HAP-1 (cell line): ENCODE measurements at places on chromosomes 12 and 14.

- no peak for DNase-seq
Observed at GRCh38 chr14:54681811-54682261, 114.9 kb downstream of the SAMD4A start.

GRCh38 chr12:10701843-10702242, 21.3 kb downstream of the YBX3 start:
- DNase-seq: no peak

GRCh38 chr12:111010061-111010460, 89.7 kb upstream of the MYL2 start:
- no peak for DNase-seq

- no peak for DNase-seq
Observed at GRCh38 chr14:92649934-92650545, 98.4 kb downstream of the LGMN start.

DNA sequence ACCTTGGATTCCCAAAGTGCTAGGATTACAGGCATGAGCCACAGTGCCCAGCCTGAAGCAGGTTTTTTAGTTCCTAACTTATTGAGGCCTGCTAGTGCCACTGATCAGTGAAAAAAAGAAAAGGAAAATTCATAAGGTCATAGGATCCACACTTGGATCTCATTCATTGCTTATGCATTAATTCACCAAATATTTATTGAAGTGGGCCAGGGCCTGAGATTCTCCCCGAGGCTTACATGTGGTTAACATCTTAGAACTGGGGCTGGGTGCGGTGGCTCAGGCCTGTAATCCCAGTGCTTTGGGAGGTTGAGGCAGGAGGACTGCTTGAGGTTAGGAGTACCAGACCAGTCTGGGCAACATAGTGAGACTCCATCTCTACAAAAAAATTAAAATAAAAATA, 29.5 kb upstream of the MAP1LC3B2 start:
- no peak for DNase-seq

DNA sequence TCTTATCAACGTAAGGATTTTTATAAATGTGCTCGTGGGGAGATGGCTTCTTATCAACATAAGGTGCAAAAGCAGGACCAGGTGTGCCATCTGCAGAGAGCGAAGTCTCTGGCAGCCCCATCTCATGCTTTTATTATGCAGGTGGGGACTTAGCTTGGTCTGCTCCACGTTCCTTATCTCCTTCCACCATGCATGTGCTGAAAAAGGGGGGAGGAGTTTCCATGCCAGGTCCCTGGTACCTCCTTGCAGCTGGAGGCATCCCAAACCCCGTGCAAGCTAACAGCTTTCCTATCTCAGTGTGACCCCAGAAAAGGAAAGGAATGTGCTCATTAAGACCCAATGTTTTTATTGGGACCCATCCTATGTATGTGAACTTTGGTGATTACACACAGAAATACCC, 608.5 kb downstream of the TMEM121 start:
- DNase-seq: no peak

DNA sequence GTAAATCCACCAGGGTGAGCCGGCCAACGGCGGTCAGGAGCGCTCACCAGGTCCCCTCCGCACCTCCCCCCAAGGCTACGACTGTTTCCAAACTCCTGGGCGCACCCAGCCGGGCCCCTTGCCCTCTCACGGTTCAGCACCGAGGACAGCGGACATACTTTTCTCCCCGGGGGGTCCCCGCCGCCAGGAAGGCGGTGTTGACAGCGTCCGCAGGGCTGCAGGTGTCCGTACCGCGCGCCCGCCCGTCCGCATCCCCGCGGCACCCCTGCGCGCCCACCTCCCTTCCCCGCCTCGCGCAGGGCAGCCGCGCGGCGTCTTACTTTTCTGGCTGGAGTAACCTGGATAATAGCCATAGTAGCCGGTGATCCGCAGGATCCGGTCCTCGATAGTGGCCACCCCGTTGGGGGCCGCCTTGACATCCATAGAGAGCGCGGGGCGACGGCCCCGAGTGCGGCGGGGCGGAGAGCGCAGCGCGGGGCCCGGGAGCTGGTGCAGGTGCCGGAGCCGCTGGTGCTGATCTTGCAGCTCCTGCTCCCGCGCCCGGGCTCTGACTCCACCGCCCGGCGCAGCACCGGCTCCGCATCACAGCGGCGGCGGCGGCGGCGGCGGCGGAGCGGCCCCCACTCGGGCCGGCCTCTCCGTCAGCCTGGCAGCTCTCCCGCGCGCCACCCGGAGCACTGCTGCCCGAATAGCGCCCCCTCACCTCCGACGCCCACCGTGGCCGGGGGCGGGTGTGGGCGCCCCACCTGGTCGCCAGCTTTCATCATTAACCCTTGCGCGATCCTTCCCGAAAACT, at the start of gene SLC35F4:
Gene SLC35F4, minus strand, starts transcription at position 690 of the 796 bp plus-strand sequence.
- peak; percentile 65 for DNase-seq

DNA sequence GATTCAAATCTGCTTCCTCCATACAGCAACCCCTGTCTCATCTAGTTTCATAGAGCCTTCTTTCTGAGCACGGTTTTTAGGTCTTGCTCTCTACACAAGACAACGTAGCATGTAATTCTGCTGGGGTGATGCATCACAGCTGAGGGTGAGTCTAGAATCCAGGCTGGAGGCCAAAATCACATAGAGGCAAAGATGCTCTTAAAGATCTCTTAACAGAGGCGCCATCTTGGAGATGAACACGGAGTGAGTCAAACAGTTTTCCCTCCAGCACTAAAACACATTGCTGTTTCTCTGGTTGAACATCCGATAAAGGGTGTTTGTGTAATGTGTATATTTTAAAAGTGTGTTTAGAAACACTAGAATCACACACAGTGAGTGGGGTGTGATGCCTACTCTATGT, 78.9 kb downstream of the NOS1 start:
- no peak for DNase-seq

DNA sequence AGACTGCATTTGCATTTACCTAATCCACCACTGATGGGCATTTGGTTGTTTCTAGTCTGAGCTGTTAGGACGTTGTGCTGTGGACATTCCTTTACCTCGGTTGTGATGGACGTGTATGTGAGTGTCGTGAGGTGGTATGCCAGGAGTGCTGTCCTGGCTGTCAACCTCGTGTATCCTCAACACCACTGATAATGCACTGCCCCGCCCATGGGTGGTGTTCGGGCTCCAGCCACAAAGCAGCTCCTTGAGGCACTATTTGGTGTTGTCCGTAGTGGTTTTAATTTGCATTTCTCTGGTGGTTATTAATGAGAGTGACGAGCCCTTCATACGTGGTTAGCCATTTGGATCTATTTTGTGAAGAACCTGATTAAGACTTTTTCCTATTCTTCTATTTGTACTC, 87.6 kb downstream of the PPP2R5C start:
- peak; percentile 36 for DNase-seq

DNA sequence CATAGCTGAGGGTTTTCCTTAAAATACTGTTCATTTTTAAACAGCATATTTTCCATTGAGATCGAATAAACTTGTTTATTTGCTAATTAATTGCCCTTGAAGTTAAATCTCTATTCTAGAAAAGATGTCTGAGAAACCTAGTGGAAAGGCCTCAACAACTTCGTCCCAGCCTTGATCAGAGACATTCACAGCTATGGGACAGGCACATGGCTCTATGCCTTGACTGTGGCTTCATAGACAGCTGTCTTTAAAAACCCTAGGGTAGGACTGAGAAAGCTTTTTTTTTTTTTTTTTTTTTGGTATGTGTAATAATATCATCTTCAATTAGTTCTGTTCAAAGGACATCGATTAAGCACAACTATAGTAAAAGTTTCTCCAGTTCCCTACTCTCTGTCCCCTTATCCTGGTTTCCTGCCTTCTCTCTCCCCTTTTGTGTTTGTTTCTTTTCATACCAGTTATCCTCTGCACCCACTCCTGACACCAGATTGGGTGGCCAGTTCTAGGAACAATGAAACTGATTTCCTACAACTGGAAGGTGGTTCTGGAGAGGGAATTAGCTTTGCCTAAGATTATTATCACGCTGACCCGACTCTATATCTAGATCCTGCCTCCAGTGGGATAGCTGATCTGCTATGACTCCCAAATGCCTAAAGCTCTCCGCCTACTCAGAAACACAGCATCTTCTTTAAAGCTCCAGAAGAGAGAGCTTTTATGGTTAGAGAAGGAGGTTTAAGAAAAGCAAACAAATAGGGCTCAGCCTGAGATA, 20.3 kb downstream of the SOCS2 start:
- DNase-seq: no peak

DNA sequence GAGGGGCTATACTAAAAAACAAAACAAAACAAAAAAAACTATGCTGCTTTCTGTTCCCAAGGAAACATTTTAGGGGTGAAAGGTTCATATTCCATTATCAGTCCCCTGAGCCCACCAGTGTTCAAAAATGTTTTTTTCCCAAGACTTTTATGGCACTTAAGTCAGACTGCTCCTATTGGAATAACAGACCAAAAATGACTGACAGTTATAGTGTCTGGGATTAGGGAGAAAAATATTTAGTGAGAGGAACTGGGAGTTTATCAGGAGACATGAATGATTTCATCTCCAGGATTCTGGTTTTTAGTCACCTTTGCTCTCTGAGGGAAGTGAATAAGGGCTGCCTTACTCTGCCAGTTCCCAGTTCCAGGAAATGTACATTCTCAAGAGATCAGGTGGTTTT, 68.0 kb downstream of the PDE3A start:
- DNase-seq: no peak

DNA sequence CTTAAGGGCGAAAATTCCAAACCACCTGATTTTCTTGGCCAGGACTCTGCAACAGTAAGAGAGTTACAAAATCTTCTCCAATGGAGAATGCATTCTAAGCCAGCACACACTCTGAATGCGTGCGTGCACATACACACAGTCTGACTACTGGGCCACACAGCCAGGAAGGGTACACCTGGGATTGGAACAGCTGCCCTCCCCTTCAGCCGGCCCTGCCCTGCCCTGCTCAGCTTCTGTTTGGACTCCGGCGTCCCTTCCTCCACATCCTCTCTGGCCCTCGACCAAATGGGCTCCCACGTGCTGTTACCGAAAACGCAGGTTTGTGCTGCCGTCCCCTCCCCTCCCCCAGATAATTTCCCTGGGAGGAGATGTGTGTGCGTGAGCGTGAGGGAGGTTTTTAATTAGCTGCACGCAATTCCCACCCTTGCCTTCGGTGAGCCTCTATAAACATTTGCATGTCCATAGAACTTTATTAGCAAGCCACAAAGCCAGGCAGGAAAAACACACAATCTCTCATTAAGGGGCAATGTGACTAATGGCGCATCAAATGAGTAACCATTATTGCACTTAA, 43.0 kb downstream of the CCNK start:
- peak; percentile 74 for DNase-seq

DNA sequence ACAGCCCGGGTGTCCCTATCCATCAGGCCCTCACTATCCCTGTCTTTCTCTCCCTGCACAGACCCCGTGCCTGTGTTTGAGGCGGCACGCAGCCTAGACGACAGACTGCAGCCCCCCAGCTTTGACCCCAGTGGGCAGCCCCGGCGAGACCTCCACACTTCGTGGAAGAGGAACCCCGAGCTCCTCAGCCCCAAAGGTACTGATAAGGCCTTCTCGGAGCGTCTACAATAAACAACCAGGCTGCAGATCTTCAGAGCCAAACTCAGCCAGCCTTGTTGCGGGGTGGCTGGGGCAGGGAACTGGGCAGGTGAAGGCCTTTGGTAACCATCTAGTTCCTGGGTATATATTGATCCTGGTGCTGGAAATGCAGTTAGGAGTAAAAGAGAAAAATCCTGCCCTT, 77.5 kb downstream of the PHETA1 start:
- no peak for DNase-seq

- DNase-seq: no peak
Observed at GRCh38 chr12:88035907-88036289, 6.7 kb upstream of the C12orf50 start.

- no peak for DNase-seq
Observed at GRCh38 chr14:49092345-49092744, 493.8 kb downstream of the RPS29 start.

DNA sequence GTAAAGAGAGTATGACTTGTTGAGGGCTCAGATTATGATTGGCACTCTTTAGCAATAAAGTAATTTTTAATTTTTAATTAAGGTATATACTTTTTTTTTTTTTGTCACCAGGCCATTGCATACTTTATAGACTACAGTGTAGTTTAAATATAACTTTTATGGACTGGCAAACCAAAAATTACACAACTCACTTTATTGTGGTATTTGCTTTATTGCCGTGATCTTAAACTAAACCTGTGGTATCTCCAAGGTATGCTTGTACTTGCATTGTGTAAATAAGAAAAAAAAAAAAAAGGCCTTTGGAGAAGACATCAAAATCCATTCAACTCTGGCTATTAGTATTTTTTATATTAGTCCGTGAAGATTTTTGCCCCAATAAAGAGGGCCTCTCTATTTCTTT, 646.7 kb upstream of the FOXG1 start:
- no peak for DNase-seq

DNA sequence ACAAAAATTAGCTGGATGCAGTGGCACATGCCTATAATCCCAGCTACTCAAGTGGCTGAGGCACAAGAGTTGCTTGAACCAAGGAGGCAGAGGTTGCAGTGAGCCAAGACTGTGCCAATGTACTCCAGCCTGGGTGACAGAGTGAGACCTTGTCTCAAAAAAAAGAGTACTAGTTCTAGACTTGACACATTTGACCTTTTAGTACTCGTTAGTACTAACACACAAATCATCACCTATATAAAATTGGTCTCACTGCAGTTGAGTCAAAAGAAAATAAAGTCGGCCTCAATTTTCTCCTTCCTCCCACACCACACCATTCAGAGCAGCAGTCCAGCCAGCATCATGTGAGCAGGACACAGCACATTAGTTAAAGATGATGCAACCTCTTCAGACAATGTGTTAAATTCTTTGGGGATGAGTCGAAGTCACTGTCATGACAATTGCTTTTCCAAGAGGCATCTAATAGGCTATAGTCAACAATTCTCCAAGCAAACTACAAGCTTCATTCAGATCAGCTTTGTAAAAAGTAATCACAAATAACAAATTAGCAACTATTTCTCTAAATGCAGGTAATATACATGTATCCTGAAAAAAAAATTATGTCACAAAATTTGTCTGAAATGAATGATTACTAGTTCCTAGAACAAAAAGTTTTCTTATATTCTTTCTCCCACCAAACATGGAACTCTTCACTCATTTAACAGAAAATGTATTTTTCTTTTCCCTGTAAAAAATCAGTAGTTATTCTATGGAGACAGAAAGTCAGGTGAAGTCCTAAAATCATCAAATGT, 55.6 kb downstream of the CLIP1 start:
- no peak for DNase-seq
